T-helper 9 cell (primary cell): ENCODE measurements at places on chromosomes 3 and 15.

DNA sequence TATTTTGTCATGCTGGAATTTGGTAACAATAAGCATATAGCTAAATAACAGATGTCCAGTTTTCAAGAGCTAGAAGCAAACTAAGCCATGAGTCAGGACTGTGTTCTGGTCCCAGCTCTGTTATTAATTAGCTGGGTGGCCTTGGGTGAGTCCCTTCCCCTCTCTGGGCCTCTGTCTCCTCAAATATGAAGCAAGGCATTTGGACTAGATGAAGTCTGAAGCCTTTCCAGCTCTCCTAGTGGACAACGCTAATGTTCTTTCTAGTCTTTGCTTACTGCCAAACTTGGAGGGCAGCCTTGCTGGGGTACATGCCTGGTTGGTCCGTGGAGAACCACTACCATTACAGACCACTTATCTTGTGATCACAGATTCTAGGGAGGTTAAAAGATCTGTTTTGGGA, 127.6 kb downstream of the DUT start:
- DNase-seq = no peak

- DNase-seq = no peak
Observed at GRCh38 chr15:39404767-39405181, 176.1 kb upstream of the THBS1 start.

- DNase-seq = no peak
Observed at GRCh38 chr3:177594096-177594495, 396.8 kb upstream of the TBL1XR1 start.

- DNase-seq = no peak
Observed at GRCh38 chr15:80760960-80761359, 18.2 kb upstream of the CEMIP start.

DNA sequence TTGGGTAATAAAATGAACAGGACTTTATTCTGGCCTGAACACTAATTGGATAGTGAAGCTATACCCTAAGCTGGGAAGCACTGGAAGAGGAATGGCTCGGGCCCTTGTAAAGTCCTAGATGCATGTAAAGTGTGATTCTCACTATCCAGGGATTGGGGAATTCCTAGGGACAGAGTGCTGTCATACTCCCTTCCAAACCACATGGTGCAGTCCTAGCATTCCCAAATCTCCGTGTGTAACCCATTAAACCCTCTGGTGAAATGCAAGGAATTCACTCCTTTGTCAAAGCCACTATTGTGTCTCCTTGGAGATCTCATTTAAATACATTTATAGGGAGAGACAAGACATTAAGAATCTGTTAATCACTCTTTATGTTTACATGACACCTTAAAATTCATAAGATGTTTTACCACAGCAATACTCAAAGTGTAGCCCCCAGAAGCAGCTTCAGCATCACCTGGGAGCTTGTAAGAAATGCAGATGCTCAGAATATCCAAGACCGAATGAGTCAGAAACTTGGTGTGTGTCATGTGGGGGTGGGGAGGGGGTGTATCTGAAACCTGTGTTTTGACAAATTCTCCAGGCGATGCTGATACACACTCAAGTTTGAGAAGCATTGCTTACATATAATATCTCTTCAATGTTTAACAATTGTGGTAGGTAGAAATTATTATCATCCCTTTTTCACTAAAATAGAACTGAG, 121.8 kb upstream of the NPHP3 start:
- no peak for DNase-seq

DNA sequence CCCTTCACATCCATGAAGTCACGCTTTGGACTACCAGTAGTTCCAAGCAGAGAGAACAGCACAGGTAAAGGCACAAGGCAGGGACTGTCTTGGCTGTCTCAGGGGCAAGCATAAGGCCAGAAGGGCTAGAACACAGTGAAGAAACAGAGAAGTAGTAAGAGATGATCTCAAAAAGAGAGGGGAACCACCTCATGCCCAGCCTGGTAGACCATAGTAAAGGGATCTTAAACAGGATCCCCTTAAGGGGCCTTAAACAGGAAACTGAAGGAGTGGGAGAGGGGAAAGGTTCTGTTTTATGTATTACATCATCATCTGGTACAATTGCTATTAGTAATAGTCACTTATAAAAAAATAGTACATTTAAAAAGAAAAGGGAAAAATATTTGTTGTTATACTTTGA, 25.8 kb downstream of the P2RY1 start:
- DNase-seq = no peak

DNA sequence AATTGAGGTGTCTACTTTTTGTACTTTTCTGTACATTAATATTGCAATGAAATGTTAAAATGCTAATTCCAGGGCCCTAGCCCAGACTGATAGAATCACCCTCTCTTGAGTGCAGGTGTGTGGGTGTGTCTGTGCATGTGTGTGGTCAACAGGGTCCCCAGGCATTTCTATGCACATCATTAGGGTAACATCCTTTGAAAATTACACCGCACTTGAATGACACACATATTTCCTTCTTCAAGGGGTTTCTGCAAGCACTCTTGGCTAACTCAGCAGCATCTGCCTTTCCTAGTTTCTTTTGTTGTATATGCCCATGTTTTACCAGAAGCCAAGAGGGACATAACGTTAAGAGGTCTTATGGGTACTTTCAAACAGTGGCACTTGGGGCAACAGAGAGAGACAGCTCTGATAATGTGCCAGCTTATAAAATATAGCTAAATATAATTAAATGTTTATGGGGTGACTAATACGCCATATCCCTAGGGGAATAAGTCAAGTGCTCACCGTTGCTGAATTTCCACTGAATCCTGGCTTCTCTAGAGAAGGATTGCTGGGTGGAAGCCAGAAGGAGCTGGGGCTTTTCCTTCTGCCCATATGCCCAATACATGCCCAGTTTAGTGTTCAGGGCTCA, 54.5 kb upstream of the LRIG1 start:
- no peak for DNase-seq

GRCh38 chr3:100189444-100189964, 71.3 kb upstream of the TBC1D23 start:
- no peak for DNase-seq

GRCh38 chr3:149494022-149494758, 19.7 kb downstream of the TM4SF4 start:
- no peak for DNase-seq

DNA sequence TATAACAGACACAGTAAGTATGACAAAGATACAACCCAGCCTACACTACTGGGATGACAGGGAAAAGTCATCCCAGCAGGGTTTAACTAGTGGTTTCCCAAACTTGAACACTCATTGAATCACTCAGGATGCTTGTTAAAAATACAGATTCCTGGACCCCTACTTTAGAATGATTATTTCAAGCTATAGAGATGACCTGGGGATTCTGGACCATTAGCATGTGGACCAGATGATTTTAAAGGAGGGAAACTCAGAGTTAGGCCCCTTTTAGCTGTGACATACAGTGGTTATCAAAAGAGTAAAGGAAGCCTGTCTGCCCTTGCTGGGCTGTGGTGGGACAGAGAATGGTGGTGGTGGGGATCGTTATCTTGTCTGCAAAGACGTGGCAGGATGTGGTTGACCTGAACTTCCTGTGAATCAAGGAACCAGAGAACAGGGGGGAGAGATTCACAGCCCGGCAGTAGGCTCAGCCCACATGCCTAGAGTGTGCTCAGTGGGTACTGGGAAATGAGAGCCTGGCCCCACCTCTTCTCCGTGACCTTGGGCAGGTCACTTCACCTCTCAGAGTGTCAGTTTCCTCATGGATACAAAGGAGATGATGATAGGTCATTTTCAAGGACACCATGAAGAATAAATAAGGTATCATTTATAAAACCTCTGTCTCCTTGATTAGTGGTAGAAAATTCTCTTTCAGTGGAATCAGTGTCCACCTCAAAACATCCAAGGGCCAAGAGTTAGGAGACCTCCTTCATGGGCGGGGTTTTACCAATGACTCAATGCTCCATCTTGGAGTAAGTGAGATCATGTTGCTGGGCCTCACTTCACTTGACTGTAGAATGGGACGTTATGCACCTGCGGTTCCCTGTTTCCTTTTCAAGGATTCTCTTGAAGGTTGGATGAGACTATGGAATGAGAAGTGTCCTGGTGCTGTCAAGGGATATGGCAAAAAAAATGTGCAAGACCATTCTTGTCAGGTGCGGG, 306.5 kb downstream of the RPLP1 start:
- DNase-seq = peak; percentile 76

DNA sequence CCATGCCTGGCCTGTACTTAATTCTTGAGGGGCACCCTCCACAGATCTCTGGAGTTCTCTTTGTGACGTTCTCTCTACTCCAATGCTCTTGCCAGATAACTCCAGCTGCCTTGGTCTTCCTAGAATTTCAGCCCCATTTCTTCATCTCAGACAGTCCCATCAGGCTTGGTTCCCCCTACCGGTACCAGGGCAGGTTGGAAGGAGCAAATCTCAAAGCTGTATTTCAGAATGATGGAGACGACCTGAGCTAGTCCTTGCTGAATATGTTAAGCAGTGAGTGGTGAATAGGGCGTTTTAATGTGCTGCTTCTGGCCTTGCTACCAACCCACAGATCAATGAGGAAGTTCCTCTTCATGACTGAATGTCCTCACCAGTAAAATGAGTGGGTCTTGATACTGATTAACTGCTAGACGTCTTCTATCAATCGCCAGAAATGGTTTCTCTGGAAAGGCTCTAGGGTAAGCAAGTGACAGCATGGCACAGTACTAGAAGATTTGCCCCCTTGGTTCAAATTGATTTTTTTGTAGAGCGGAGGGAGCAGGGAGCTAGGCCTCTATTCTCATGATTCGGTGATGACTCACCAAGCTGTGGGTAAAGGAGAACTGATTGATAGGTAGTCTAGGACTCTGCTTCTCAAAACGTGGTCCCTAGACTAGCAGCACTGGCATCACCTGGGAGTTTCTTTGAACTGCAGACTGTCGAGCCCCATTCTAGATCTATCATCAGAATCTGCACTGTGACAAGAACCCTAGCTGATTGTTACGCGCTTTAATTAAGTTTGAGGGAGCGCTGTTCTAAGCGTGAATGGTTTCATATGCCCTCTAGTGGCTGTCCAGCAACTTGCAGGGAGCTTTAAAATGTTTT, 67.8 kb downstream of the UBP1 start:
- DNase-seq = peak; percentile 3

GRCh38 chr15:99090011-99090699, 14.7 kb upstream of the SYNM start:
- DNase-seq = no peak

DNA sequence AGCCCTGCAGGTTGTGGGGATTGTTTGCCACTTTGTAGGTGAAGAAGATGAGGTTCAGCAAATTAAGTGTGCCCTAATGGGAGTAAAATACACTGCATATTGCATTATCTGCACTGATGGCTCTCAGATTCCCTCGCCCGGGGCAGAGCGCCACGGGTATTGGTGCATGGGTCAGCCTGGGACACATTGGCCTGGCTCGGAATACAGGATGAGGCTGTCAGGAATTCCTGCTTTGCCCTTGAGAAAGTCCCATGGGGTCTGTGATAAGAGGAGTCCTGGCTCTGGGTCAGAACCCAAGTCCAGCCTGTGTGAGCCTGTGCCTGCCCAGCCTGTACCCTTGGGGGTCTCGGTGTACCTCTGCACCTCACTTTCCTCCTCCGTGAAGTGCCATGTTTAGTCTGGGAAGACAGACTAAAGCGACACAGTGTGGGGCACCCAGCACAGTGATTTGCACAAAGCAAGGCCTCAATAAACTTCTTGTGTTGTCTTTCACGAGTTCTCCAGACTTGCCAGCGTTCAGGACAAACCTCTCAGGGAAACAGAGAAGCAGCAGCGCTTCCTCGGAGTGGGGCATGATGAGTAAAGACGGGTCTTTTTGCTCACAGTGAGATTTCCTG, 107.6 kb downstream of the LRRK1 start:
- no peak for DNase-seq

DNA sequence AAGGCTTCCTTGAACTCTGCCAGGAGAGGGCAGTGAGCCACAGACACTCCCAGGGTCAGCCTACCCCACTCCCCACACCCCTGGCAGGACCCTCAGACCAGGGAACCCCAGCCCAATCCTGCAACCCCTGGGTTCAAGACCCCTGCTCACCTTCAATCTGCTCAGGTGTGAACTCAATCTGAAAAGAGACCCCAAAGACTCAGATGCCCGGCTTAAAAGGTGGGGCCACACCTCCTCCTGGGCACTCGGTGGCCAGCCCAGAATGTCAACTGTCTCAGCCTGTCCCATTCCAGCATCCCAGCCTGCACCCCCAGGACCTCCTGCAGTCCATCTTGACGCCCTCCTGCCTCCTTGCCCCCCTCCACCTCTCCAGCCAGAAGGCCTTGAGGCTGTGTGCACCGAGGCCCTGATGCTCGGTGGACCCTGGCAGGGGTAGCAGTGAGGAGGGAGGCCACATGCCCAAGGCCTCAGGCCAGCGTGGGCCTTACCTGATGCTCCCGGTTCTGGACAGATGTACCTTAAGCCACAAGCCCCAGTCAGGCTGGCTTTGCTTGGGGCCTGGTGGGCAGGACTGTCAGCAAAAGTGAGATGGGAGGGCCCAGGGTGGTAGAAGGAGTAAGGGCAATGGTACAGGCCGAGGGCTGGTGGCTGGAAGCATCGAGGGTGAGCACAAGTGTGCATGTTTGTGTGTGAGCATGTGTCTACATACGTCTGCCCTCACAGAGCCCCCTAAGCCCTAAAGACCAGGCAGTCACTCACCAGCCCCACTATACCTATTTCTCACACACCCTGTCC, 2.2 kb downstream of the MYL3 start:
- DNase-seq = no peak

DNA sequence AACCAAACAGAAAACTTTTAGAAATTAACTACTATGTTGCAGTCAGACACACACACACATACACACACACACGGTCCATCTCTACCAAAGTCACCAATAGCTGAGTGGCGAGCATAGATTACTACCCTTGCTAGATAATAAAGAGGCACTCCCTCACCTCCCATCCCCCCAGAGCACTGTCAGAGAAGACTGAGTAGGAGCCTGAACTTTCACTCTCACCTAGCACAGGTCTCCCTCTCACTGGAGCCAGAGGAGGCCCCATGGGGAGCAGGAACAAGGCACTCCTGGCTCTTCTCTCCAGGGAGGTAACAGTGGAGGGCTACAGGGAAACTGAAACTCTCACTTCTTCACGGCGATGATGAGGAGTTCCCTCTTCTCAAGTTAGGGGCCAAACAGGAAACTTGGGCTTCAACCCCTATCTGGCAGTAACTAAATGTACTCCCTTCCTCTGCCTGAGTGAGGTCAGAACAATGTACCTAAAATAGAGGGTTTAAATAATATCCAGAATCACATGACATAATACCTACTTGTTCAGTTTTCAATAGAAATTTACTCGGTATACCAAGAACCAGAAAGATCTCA, 975.3 kb upstream of the GBE1 start:
- DNase-seq = no peak

DNA sequence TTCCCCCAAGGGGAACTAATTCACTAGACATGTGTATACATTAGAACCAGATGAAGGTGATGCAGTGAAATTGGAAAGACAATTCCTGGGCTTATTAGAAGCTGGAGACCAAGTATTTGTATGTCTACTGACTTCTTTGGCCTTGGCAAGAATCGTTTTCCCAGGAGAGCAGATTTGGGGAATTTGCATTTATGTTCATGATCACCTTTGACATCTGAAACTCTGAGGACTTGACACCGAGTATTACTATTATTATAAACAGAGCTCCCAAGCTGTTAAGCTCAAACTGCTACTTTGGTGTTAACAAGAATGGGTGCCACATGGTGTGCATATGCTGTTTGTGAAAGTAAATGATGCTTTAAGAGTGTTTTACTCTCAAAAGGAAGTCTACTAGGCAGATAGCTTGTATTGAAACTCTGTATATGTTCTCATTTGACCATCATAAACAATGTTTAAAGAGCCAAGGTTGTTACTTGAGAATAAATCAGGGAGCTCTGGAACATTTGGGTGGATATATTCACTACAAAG, 519.8 kb upstream of the GOLIM4 start:
- no peak for DNase-seq

GRCh38 chr3:152942366-152942765, 107.4 kb downstream of the P2RY1 start:
- no peak for DNase-seq

GRCh38 chr15:80533790-80534333, 129.7 kb downstream of the ARNT2 start:
- DNase-seq = no peak
